ENCODE measurements at places on chromosomes 5 and 9.

DNA sequence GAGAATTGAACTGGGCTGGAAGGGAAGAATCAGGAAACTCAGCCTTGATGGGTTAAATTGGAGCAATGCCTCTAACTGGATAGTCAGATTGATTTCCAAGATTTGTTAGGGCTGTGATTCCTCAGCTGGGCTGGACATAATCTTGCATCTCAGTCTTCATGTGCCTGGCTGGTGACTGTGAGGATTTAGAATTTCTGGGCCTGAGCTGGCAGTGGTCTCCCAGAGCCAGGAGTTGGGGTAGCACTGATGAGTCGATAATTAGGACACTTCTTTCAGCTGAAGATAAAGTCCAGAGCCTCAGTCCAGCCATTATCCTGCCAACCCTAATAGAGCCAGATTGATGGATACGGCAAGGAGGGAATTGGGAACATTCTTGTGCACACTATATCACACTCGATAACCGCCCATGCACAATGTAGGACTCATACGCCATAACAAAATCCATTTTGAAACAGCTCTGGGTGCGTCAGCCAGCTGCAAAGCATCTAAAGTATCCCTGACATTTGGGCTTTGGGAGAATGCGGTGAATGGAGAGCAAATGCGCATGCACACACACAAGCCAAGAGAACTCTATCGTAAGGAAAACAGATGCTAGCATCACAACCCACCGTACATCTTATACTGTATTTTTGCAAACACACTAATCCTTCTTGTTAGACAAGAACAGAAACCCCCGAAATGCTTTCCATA is 405.1 kb upstream of the KLF4 start:
- no peak for DNase-seq

GRCh38 chr9:129197978-129198318 is 19.9 kb upstream of the IER5L start:
- no peak for DNase-seq

DNA sequence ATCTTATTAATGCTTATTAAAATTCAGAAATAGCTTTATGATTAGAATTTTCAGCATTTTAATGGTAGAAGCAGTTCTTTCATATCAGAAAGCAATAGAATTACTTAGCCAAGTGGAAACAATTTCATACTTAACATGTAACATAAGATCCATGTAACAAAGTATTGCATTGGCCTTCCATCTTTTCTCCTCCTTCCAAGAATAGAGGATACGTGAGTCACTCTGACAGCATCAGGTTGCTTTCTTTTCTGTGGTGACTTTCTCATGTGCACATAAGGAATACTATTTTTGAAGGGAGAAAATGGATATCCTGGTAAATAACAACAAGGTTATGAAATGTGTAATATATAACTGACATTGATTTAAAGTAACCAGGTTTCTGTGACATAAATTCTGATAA is 272.2 kb downstream of the ANXA1 start:
- DNase-seq, result no peak

- no peak for DNase-seq
Observed at GRCh38 chr9:13719981-13720676, 440.6 kb upstream of the MPDZ start.

GRCh38 chr5:155768332-155768731 is 558.6 kb upstream of the SGCD start:
- no peak for DNase-seq

Measured in activated CD4-positive, alpha-beta T cell treated with anti-CD3 and anti-CD28 coated beads, Interleukin-2, amount 50 U/mL, for 16 hours (primary cell).